Activated CD8-positive, alpha-beta T cell treated with anti-CD3 and anti-CD28 coated beads, Interleukin-2, amount 10 ng/mL, durations not matched to agents 7 days and 5 days (primary cell): ENCODE measurements at places on chromosomes 3 and 15. TPM values are rescaled to one million over a fixed set of nuclear protein-coding genes. Genes with fewer than 3 reads are reported as not detected.

DNA sequence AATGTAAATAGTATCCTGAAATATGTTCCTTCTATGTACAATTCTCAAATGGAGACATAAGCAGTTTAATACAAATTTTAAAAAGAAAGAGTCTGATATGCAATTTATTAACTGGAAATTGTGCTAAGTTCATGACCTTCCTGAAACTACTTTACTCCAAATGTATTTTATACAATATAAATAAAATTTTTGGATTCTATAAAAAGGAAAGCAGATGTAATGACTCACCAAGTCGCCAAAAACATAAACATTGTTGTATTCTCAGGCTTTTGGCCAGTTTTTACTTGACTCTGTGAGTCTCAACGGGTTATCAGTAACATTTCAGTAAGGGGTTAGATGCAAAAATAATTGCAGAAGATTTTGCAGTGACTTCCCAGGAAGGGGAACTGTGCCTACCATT lies 948.2 kb downstream of the EPHA3 start:
- no peak for DNase-seq

STARD9 gene
- total RNA-seq: 13.0 TPM

ALDH1A2 gene
- not detected for total RNA-seq

GRCh38 chr3:189637750-189638149 lies 6.6 kb downstream of the TP63 start:
- no peak for DNase-seq

GRCh38 chr15:65156692-65157091 lies 23.1 kb upstream of the PDCD7 start:
- no peak for DNase-seq

- no peak for DNase-seq
These were observed 42.3 kb upstream of the CORO2B start for GRCh38 chr15:68536331-68537095.

SH3GL3 gene
- not detected for total RNA-seq

DNA sequence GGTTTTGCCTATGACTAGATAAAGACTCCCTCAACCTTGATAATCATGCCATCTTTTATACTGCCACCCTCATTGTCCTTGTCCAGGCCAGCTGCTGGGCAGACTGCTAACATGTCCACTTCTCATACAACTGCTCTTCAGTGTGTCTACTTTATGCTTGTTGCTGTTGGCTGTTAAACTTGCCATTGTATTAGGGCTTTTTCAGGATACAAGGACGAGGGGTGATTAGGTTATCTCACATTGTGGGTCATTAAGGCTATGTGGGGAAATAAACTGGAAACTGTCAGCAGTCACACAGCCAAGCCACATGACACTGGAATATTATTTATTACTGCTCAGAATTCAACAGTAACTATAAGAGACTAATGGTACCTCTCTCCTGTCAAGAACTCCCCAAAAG lies 36.1 kb downstream of the STARD9 start:
- no peak for DNase-seq

HDC gene
- 0.13 TPM for total RNA-seq

DNA sequence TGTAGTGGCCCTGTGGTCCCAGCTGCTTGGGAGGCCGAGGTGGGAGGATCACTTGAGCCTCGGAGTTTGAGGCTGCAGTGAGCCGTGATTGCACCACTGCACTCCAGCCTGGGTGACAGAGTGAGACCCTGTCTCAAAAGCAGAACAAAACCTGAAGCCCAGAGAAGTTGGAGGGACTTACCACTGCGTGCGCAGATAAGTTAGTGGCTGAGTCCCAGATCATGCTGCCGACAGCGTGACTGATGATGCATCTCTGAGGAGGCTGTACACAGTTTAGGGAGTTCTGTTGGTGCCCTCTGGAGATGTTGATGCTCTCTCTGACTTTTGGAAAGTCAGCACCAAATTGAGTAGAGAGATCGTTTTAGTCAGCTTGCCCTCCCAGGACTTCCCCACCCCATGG lies 15.8 kb upstream of the ABTB1 start:
- DNase-seq: no peak

- DNase-seq: no peak
These were observed 47.3 kb downstream of the CRABP1 start for GRCh38 chr15:78387246-78388037.

DNA sequence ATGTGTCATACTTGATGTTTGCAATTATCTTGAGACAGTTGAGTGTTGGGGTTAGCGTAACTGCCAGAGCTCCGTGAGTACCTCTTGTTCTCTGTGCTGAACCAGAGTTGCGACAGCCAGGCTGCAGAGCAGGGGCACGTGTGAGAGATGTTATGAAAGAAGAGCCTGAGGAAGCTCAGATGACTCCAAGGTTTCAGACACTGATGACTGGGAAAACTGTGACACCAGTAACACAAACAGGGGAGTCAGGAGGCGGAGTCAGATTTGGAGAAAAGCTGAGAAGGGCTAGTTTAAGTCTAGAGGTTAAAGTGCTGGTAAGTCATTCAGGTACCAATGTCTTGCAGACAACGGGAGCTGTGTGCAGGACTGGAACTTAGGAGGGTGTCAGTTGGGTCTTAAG lies 45.0 kb downstream of the BLM start:
- DNase-seq: no peak

GRCh38 chr3:159139326-159139725 lies 337.5 kb downstream of the MFSD1 start:
- DNase-seq: no peak

DNA sequence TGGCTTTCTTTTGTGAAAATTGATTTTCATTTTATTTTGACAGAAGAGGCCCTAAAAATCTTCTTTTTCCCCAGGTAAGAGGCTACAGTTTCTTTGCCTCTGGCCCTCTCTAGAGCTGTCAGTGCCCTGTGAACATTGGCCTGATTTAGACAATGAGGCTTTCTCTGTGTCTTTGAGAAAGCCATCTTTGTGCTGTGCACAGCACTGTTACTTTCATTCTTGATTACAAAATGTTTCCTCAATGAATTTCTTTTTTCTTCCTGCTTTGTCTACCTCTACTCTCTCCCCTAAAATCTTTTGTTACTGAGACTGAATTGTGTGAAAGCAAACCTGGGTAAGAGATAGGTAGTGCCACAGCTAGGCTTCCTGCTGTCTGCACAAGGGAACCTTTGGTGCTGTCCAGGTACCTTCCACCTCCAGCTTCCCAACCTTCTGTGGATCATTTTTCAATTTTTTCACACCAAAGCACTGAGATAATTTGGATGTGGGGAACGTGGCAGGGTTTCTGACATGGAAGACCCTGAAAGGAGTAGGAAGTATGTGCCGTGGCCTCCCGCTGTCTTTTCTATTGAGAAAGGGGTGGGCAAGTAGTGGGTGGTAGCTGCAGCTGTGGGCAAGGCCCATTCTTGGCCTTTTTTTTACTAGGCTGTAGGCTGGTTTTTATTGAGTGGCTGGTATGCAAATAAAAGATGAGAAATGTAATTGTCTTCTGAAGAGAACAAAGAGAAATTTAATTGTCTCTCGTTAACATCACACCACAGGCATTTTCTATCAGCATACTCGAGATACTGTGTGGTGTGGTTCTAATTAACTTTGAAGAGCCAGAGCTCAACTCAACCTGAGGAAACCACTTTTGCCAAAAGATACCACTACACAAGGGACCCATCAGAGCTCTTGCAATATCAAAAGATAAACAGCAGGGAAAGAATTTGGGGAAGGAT lies 21.0 kb downstream of the RAB8B start:
- no peak for DNase-seq

DNA sequence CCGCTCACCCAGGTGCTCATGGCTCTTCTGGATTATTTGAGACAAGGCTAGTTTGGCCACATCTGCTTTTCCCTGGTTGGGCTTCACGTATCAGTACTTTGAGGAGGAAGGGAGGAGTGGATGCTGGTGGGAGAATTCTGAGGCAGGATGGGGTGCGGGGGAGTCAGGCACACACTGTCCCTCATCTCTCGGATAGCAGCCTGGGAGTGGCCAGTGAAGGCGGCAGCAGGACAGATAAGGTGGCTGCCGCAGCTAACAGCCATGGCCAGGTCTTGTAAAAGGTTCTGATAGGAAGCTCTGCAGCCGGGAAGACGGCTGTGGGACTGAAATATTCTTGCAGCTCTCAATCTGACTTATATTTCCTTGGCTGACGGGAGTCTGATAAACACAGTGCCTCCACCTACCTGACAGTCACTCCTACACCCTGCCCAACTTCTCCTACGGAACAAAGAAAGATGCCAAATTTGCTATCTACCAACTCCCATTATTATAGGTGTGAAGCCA lies 87.3 kb downstream of the MESD start:
- DNase-seq: no peak

DNA sequence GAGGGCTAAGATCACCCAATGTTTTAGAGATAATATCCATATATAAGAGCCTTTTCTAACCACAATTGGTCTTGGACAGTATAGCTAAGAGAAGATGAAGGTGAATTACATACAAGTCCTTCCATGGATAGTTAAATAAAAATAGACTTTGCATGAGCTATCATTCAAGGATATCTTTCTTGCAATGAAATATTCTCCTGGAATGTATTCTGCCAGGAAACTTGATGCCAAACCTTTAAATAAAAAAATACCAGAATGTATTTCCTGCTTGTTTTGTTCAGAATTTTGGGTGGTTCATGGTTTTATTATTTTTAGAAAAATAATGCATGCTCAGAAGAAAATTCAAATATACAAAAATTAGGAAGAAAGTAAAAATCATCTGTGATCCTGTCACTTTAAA lies 88.8 kb upstream of the PPIB start:
- no peak for DNase-seq

- DNase-seq: no peak
These were observed 89.5 kb upstream of the TPM1 start for GRCh38 chr15:62953021-62953420.

DNA sequence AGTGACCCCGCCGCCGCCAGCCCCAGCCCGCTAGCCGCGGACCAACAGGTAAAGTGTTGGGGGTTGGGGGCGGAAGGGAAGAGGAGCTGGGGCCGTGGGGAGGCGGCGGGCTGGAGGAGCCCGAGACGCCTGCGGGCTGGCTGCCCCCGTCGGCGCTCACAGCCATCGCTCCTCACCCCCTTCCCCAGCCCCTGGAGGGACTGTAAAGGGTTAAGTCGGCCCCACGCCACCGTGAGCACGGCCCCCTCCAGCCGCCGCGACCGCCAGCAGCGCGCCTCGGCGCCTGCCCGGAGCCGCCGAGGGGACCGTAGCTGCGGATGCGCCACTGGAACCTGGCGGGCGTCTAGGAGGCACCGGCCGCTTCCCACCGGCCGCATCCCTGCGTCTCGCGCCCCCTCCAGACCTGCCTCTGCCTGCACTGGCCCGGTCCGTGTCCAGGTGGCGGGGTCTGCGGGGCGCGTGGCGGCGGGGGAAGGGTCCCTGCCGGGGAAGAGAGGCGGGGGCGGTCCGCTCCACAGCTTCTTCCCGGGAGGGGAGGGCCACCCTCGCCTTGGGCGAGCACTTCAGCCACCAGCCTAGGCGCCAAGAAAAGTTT lies 522 bp downstream of the MED12L start:
- DNase-seq: peak; percentile 29

B3GALNT1 gene
- total RNA-seq: 14.7 TPM

- DNase-seq: no peak
These were observed 56.4 kb upstream of the POU1F1 start for GRCh38 chr3:87332789-87333188.

GRCh38 chr3:42148086-42148848 lies 57.1 kb downstream of the TRAK1 start:
- no peak for DNase-seq

GRCh38 chr15:101091080-101092017 lies 160.5 kb downstream of the CHSY1 start:
- DNase-seq: no peak

DNA sequence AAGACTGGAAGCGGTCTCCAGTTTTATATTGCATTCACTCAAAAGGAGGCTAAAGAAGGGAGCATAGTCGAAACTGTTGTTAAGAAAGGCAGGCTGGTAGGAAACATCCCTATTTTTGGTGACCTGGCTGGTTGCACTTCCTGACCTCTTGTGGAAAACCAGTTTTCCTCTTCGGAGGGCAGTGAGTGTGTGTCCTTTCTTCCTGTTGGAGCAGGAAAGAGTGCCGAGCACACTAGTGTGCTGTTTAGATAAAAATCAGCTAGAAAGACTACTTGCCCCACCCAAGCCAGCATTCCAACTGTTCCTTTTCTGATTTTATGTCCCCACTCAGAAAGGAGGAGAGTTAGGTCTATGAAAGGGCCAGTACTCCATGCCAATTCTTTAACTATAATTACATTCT lies 65.1 kb upstream of the CCR4 start:
- DNase-seq: no peak

DNA sequence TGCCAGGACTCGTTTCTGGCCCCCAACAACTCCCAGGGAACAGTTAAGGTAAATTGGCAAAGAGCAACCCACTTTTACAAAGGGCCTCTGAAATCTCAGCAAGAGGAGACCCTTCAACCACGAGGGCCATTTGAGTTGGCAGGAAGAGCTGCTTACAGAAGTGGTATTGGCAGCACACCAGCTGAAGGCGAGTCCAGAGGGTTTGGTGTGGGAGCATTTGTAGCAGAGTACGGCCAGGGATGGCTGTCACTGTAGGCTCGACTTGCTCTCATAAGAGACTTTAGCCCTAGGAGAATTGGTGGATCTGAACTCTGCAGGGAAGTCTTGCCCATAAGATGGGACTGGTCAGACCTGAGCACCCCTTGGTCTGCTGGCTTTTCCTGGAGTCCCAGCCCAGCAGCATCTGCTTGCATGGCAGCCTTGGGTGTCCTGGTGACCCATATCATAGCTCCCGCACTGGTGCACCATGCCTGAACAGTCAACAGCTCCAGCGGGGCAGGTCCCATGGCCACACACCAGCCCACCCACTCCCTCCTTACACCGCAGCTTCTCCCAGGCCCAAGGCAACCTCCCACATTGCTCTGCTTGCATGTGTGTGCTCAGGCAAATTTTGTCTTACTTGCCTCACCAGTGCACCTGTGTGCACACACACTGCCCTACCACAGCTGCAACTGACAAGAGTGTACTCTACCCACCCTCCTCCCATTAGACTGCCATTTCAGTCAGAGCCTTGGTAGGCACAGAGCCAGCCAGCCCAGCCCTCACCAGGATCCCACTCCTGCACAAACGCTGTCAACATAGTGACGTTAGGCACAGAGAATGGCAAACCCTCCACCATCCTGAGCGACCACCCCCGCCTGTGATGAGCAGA lies 861.6 kb upstream of the DPPA4 start:
- no peak for DNase-seq

GRCh38 chr3:174376346-174376745 lies 482.8 kb upstream of the NAALADL2 start:
- no peak for DNase-seq

C3orf70 gene
- 0.13 TPM for total RNA-seq

DNA sequence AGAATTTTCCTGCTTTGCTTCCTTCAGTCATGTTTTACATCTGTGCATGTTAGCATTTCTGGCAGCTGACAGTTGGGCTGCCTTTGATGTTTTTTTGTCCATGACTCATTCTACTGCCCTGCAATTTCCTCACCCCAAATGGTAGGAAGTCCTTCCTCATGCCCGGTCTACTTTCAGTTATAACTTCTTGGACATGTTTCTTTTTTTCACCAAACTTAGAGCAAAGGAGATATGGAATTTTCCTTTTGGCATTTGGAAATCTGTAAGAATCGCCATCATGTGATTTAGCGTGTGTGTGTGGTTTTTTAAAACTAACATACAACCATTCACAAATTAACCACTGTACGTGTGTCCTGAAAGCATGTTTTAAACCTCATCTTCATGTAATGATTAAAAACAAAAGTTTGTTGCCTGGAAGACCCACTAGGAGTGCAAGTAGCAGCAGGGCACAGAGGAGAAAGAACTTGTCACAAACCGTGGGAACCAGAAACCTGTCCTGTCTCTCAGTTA lies 430.7 kb upstream of the CFAP20DC start:
- peak; percentile 33 for DNase-seq

GRCh38 chr15:71313806-71314205 lies 198.5 kb downstream of the THSD4 start:
- DNase-seq: no peak

GRCh38 chr3:71688121-71688520 lies 37.1 kb downstream of the EIF4E3 start:
- DNase-seq: no peak

- no peak for DNase-seq
These were observed 557.5 kb downstream of the NAALADL2 start for GRCh38 chr3:175416600-175416999.
